ENCODE measurements at places on chromosomes 7 and 10.

- no peak for DNase-seq
Measured at GRCh38 chr10:114504769-114505579, 100.7 kb upstream of the AFAP1L2 start.

- DNase-seq, result no peak
Measured at GRCh38 chr10:60921633-60922032, 22.4 kb downstream of the RHOBTB1 start.

DNA sequence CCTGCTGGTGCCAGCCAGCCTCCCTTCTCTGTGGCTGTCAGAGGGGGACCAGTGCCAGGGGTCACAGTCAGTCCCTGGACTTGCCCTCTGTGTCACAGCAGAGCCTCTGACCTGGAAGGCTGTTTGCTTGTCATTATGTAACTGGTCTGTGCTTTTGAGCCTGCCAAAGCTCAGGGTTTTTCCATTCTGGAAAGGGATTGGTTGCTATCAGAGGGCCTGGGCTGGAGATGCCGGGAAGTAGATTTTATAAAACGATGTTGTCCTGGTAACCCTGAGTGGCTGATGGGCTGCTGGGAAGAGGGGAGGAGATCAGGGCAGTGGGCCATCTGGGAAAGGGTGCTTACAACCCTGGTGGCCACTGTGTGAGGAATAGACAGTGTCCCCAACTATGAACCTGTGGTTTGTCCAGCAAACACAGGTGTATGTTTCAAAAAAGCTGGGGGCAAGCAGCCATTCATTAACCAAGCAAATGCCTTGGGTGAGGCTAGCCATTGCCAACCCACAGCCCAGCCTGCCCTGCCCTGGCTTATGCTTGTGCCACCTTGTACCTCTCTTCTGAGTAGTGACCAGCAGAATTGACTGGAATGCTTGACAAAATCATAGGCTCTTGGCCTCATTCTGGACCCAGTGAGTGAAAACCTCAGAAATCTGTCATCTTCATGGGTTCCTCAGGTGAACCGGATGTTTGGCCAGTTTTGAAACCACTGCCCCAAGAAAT is 21.6 kb downstream of the SFTPD start:
- DNase-seq, result no peak

DNA sequence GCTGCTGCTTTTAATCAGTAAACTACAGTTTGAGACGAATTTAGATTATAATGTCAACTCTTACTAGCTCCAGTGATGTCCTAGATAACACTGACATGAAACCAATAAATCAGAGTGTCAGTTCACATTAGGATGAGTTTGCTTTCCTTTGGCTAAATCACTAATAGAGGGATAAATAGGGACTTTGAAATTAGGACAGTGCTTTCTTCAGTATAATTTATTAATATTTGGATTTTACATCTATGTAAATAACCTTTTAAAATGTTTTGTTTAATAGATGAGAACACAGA is 55.6 kb downstream of the C1GALT1 start:
- DNase-seq, result no peak

GRCh38 chr7:89002981-89003956 is 207.7 kb upstream of the TEX47 start:
- no peak for DNase-seq

DNA sequence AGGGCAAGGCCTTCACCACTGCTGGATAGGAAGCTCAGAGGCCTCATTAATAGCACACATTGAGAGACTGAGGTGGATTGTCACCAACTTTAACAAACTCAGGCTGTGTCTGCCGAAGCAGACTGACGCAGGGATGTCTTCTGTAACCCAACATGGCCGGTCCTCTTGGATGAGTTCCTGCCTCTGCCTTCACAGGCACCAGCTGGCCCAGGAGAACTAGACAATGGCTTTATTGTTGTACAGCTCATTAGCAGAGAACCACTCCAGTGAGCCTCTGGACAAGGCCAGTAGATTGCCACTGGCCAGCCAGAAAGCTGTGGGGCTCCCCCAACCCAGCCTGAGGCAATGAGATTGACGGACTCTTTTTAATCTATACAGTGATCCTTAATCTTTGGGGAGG is 9.4 kb downstream of the NODAL start:
- no peak for DNase-seq

- DNase-seq, result no peak
Measured at GRCh38 chr10:132402781-132403241, 5.8 kb downstream of the PWWP2B start.

GRCh38 chr7:4129481-4130122 is 552.5 kb upstream of the FOXK1 start:
- DNase-seq, result no peak

DNA sequence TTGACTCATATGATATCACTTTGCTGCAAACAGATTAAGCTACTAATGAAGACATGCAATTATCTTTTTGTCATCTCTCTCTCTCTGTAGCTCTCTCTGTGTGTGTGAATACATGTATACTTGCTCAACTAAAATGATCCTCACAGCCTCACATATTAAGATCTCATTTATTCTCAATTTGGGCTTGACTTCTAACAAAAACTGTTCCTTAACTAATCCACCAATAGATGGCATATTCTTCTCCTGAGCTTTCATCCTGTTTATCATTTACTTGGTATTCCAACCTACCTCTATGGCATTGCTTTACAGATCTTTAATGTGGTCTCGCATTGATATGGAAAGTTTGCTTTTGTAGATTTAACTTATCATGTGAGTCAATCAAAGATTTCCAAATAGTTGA is 540.4 kb downstream of the CNTNAP2 start:
- no peak for DNase-seq
